ENCODE measurements at places on chromosomes 16 and 17. TPM values are rescaled to one million over a fixed set of nuclear protein-coding genes. Genes with fewer than 3 reads are reported as not detected.

Gene KCNG4
- not detected for total RNA-seq

Gene TEKT5
- total RNA-seq = under 0.01 TPM

Gene ODAD4
- total RNA-seq = 0.57 TPM

Gene NPIPA3
- 0.29 TPM for total RNA-seq

Gene ASGR2
- total RNA-seq = not detected

Gene RAI1
- total RNA-seq = 26.5 TPM

Gene COX11
- total RNA-seq = 25.4 TPM

Gene SAMD14
- 1.8 TPM for total RNA-seq
